ENCODE measurements at places on chromosomes 5 and 9.

DNA sequence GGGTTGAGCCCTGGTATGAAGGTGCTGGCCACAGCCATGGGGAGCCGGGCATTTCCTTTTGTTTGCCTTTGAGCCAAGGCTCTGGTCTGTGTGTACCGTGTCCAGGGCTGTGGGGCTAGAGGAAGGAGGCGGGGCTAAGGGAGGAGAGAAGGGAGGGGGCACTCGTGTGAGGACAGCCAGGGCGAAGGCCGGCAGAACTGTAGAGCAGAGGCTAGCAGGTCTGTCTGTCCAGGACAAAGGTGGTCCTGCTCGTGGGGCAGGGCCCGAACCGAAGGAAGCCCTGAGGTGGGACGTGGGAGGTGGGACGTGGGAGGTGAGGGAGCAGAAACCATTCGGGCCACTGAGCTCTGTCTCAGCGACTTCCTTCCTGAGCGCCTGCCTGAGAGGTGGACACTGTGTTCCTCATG lies 41.3 kb upstream of the TESK1 start:
- no peak for DNase-seq

GRCh38 chr5:148090773-148091250 lies 27.0 kb downstream of the SPINK5 start:
- DNase-seq, result no peak

- no peak for DNase-seq
Measured at GRCh38 chr9:92512622-92513021, 23.2 kb downstream of the ECM2 start.

DNA sequence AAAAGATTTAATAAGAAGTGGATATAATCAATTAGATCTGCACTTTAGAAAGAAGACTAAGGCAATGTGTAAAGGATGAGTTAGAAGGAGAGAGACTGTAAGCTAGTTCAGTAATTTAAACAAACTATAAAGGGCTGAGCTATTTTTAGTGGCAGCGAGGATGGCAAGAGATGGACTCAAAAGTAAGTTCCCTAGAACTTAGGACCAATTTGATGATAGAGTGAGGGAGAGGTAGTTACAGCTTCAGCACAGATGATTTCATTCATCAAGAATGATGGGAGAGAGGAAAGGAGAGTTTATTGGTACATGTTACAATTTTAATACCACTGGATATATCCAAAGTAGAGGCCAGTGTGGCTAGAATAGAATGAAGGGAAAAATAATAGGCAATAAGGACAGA lies 19.1 kb downstream of the NADK2 start:
- DNase-seq, result no peak

DNA sequence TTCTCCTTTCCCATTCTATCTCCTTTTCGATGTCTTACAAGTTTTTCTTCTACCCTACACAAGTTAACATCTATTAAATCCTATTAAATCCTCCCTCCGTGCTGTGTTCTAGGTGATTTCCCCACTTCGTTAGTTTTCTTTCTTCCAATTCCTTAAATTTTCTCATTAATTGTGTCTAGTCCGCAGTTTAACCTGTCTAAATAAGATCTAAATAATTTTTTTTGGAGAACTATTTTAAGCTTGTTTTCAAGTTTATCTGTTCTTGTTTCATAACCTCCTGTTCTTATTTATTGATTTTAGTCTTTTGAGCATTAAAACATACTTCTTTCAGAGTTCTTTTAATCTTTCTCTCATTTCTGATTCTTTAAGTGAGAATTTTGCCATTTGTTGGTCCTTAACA lies 109.3 kb downstream of the UHRF2 start:
- no peak for DNase-seq
